ENCODE measurements at places on chromosomes 3 and 15. TPM values are rescaled to one million over a fixed set of nuclear protein-coding genes. Genes with fewer than 3 reads are reported as not detected.

GRCh38 chr3:32495609-32496008 is 7.0 kb downstream of the CMTM6 start:
- no peak overlapping the region for H3K4me3 ChIP-seq
- peaks cover 6% of the 10 kb centered on the region for H3K4me1 ChIP-seq
- H3K36me3 ChIP-seq: no peaks in the 10 kb centered on the region
- H3K27ac ChIP-seq: no peak overlapping the region
- H3K27me3 ChIP-seq: no peaks in the 10 kb centered on the region

PLSCR4 gene
- 70.8 TPM for total RNA-seq

DNA sequence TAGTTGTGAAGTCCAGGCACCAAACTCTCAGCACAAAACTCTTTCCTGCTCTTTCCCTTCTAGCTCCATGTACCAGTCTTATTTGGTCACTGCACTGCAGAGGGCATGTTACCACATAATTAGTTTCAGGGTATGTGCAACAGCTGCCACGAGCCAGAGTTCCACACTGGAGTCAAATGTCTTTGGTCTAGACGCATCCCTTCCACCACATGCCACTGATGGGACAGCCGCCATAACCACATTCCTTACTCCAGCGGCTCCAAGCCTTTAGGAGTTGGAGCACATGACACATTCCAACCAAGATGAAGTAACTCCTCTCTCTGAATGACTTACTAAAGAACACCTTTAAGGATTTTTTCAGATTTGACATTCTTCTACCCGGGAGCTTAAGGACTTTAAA is 153.4 kb downstream of the ERC2 start:
- H3K36me3 ChIP-seq: no peaks in the 10 kb centered on the region
- no peak overlapping the region for H3K27ac ChIP-seq
- H3K27me3 ChIP-seq: no peaks in the 10 kb centered on the region

DNA sequence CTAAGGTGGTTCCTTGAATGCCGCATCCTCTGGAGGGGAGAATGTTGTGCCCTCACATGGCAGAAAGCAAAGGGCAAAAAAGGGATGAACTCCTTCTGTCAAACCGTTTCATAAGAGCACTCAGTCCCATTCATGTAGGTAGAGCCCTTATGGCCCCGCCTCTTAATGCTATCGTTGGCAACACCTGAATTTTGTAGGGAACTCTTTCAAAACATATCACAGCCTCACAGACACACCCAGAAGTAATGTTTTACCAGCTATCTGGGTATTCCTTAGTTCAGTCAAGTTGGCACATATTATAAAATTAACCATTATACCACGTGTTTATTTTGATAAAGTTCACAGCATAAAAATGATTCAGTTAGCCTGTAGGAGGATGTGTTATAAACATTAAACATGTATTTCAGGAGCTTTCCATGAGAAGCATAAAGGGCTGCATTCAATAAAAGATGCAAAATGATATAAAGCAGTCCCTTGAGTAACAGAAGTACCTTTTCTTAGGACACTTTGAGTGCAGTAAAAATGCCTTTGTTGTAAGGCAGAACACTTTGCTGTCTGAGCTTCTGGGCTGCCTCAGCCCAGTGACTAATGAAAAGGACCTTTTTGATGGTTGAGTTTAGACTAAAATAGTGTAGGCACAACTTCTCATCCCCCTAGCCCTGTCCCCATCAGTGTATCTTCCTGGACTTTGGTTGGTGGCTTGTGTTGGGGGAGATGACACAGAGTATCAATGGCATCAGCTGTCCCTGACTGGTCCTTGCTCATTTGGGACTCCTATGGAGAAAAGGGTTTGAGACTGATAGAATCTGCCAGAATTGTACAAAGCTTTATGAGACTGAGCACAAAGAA is 263.5 kb upstream of the TPRG1 start:
- H3K4me1 ChIP-seq: peaks cover 3% of the 10 kb centered on the region
- no peak overlapping the region for H3K27ac ChIP-seq
- no peak overlapping the region for H3K4me3 ChIP-seq
- H3K36me3 ChIP-seq: no peaks in the 10 kb centered on the region
- H3K27me3 ChIP-seq: no peaks in the 10 kb centered on the region
- DNase-seq: no peak

FBXL22 gene
- total RNA-seq: 20.2 TPM

TNIK gene
- 1.5 TPM for total RNA-seq

DNA sequence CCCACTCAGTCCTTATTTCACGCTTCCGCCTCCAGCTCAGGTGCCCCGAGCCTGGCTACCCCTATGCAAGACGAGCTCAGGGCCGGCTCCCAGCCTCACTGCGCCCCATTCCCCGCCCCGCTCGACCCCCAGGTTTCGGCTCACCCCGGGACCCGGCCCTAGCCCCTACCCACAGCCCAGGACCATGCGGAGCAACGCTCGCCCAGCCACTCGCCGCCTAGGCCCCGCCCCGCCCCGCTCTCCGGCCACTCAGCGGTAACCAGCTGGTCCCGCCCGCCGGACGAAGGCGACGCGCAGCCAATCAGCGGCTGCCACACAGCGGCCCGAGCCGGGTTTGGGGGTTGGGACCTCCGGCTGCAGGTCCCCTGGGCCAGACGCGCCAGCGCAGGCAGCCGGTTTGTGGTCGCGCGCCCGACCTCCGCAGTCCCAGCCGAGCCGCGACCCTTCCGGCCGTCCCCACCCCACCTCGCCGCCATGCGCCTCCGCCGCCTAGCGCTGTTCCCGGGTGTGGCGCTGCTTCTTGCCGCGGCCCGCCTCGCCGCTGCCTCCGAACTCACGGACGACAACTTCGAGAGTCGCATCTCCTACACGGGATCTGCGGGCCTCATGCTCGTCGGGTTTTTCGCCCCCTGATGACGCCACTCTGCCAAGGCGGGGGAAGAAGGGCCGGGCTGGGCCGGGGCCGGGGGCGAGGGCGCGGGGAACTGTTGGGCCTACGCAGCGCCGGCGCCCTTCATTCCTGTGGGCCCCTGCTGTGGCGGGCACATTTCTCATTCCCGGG is at the start of gene CATSPER2:
Gene CATSPER2, minus strand, starts transcription at position 196 of the 781 bp plus-strand sequence. CDS start 783 bp downstream, outside the sequence.
- no peak within 1 kb of the TSS for H3K4me3 ChIP-seq
- DNase-seq: no peak
- H3K27ac ChIP-seq: no peak within 1 kb of the TSS
- no peaks in the 10 kb centered on the region for H3K27me3 ChIP-seq
- no peaks in the 10 kb centered on the region for H3K36me3 ChIP-seq

GRCh38 chr3:149581681-149582370 is 76.0 kb downstream of the WWTR1 start:
- H3K27me3 ChIP-seq: no peaks in the 10 kb centered on the region
- peak; percentile 42 for DNase-seq
- H3K27ac ChIP-seq: peak overlapping the region; percentile 42
- no peaks in the 10 kb centered on the region for H3K36me3 ChIP-seq
- H3K4me3 ChIP-seq: no peak overlapping the region

ISLR2 gene
- total RNA-seq: 5.1 TPM

SUMF1 gene
- 25.6 TPM for total RNA-seq

GRCh38 chr3:171966533-171967136 is 72.7 kb upstream of the FNDC3B start:
- H3K27ac ChIP-seq: peak overlapping the region; percentile 3
- no peak for DNase-seq
- H3K36me3 ChIP-seq: no peaks in the 10 kb centered on the region
- H3K4me1 ChIP-seq: no peaks in the 10 kb centered on the region

DNA sequence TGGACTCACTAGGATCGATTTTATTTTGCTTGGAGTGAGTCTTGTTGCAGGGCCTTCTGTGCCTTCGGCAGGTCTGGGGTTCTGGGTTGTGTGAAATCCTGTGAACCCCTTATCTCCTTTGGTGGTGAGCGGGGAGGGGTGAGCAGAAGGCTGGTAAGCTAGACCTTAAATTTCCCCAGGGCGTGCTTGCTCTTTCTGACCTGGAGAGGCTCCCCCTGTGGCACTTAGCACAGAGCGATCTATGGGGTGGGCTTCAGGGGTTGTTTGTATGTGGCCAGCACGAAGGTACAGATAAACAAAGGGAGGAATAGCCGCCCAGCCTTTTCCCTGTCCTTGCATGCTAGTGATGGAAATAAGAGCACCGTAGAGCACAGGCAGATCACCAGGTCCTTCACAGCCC is 11.8 kb downstream of the CACNA2D3 start:
- no peak overlapping the region for H3K27ac ChIP-seq
- no peaks in the 10 kb centered on the region for H3K27me3 ChIP-seq
- H3K36me3 ChIP-seq: no peaks in the 10 kb centered on the region

GPR156 gene
- 0.59 TPM for total RNA-seq

DNA sequence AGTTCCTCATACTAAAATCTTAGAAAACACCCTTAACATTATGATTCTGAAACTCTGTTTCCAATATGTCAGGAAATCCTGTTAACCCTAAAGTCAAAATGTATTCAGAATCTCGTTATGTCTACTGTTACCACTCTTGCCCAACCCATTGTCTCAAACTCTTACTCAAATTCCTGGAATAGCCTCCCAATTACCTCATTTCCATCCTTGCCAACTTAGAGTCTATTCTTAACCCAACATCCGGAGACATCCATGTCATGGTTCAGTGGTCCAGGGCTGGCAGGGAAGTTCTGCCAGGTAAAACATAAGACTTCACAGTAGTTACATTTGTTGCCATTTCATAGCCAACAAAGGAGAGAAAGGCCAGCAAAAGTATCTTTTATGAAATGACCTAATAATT is 593.9 kb downstream of the PYDC2 start:
- DNase-seq: no peak
- H3K27me3 ChIP-seq: no peaks in the 10 kb centered on the region
- no peaks in the 10 kb centered on the region for H3K4me1 ChIP-seq
- no peak overlapping the region for H3K27ac ChIP-seq
- no peaks in the 10 kb centered on the region for H3K36me3 ChIP-seq

IQCH gene
- 1.2 TPM for total RNA-seq

ZDHHC19 gene
- total RNA-seq: not detected

- no peaks in the 10 kb centered on the region for H3K27me3 ChIP-seq
- H3K4me1 ChIP-seq: no peaks in the 10 kb centered on the region
- H3K27ac ChIP-seq: no peak overlapping the region
- DNase-seq: no peak
Observed at GRCh38 chr3:14773691-14774128, 45.1 kb upstream of the FGD5 start.

SEMA3F gene
- total RNA-seq: 13.1 TPM

DGKG gene
- 10.8 TPM for total RNA-seq
